Stimulated activated CD8-positive, alpha-beta memory T cell treated with anti-CD3 and anti-CD28 coated beads, Interleukin-4, amount 100 ng/mL, for 4 hours (primary cell): ENCODE measurements at places on chromosomes 16 and 17.

DNA sequence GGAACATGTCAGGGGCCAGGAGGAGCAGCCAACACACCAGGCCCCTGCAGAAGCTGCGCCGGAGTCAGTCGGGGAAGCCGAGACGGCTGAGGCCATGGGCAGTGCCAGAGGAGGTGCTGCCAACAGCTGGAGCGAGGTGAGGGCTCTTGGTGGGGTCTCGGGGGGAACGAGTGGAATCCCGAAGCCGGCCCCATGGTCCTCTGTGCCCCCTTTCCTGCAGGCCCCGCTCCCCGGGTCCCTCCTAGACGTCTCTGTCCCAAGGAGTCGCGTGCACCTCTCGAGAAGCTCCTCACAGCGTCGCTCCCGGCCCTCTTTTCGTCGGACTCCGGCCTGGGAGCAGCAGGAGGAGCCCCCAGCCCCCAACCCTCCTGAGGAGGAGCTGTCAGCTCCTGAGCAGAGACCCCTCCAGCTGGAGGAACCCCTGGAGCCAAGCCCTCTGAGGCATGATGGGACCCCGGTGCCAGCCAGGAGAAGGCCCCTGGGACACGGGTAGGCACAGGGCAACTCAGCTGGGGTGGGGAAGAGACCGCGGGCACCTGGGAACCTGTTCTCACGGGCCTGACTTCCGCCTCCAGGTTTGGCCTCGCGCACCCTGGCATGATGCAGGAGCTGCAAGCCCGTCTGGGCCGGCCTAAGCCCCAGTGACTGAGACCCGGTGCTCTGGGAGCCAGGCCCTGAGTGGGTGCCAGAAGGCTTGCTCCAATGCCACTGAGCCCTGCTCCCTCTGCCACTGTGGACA is 3.6 kb downstream of the APOBR start:
- no peak for DNase-seq

GRCh38 chr17:37142294-37142896 is 193.6 kb downstream of the AATF start:
- no peak for DNase-seq

DNA sequence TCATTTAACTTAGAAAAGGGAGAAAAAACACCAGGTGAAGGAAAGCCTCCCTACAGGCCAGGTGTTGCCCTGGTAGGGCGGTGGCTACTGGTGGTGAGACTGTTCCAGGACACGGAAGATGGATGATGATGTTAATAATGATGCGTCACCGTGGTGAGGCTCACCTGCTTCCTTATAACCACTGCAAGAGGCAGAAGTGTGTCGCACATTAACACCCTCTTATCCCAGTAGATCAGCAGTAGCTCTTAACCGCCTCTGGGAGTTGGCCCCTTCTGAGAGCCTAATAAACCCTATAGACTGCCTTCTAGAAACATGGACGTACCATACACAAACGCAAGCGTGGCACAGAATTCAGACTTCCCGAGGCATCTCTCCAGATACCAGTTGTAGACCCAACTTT is 7.8 kb downstream of the BFAR start:
- no peak for DNase-seq

- no peak for DNase-seq
These were observed 28.9 kb upstream of the MAP3K14 start for GRCh38 chr17:45345554-45346215.

DNA sequence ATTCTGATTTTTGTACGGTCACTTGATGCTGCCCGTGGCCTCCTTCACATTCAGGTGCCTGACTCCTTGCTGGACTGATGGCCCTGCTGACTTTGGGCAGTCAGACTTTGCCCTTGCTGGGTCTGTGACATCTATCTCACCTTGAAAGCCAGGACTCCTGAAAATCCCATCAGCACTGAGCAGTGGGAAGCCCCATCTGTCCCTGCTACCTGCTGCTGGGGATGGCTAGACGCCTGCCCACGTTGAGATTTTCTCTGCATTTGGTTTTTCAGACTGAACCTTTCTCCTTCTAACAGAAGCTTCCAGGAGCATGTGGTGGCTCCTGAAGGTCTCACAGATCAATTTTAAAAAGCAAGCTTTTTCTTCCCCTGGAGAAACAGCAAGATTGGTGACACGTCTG is 10.2 kb upstream of the ZNF18 start:
- DNase-seq: no peak

DNA sequence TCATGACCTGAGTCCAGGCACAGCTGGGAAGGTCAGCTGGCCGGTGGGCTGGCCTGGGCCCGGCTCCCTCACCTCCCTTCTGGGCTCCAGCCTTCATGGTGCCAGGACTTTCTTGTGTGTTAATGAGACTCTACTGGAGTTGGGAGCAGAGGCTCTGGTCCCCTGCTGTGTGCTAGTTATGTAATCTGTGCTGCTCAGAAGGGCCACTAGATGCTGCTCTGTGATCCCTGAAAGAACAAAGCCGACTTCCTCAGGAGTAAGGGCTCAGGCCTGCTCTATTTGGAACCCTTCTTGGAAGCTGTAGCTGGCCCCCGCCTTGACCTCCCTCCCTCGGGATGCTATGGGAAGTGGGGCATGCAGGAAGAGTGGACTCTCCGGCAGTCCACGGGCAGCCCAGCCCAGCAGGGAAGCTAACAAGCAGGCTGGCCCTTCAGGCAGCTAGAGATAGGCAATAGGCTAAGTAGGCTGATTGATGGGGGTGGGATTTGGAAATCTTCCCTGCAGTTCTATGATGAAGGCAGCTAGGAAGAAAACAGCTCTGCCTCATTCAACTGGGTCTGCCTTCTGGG is 3.3 kb upstream of the CDK5R1 start:
- no peak for DNase-seq

DNA sequence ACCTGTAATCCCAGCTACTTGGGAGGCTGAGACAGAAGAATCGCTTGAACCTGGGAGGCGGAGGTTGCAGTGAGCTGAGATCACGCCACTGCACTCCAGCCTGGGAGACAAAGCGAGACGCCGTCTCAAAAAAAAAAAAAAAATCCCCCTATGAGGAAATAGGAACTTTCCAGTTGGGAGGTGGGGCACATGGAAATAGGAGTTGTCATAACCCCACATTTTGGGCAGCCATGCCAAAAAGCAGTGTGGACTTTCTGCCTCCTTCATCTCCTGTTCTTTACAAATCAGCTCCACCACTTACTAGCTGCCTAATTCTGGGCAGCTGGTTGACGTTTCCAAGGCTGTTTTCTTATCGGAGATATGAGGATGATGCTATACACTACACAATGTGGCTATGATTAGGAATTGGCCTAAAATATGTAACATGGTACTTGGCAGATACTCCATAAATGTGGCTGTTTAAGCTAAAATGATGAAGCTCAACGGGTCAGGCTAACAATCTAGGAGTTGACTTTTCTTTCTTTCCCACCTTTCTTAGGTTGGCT is 21.5 kb upstream of the CCL5 start:
- DNase-seq: no peak

GRCh38 chr16:9441012-9441411 is 349.6 kb downstream of the HAPSTR1 start:
- no peak for DNase-seq

- DNase-seq: no peak
These were observed 52.5 kb downstream of the CNOT1 start for GRCh38 chr16:58577141-58577540.

GRCh38 chr17:7174603-7175326 is 4.4 kb downstream of the ASGR1 start:
- no peak for DNase-seq

GRCh38 chr17:73991260-73991659 is 212.2 kb upstream of the RPL38 start:
- DNase-seq: no peak

DNA sequence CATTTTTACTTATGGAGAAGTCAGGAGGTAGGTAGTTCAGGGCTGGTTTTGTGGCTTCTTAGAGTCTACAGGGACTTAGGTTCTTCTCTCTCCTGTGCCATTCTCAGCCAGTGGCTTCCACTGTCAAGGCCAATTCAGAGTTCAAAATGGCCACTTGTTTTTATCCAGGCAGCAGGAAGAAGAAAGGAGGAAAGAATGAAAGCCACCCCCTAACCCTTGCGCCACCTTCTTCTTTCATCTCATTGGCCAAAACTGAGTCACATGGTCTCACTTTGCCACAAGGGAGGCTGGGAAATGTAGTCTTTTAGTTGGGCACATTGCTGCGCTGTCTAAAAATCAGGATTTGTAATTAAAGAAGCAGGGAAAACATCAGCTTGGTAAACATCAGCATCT is 60.8 kb upstream of the MED9 start:
- DNase-seq: no peak

GRCh38 chr17:59425085-59425931 is 93.9 kb downstream of the YPEL2 start:
- DNase-seq: no peak

- no peak for DNase-seq
These were observed 23.5 kb downstream of the COX10 start for GRCh38 chr17:14092808-14093207.

- DNase-seq: no peak
These were observed 318.7 kb downstream of the CPPED1 start for GRCh38 chr16:12484972-12485371.

DNA sequence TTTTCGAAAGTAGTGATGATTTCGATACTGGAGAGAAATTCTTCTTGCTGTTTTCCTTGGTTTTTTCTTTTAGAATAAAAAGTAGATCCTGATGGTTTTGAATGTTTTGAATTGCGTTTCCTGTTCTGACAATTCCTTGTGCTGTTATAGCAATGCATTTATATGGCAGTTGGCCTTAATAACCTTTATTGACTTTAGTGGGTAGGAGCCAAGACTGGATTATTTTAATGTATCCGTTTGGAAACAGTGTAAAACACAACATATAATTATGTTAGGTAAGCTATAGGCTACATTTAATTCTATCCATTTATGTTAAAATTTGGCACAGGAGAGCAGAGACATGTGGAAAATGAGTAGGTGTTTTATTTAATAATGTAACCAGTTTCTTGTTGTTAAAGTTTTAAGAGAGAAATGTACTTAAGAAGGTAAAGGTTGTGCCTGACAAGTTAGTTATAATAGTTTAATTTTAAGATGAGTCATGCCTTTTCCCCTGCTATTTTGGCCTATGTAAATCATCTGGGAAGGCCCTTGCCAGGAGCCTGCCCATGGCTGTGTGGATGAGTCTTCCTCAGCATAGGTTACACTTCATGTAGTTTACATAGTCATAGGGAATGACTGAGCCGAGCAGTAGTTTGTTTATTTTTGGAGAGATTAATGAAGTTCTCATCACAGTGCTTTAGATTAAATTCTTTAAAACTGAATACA is 189.9 kb downstream of the FTO start:
- DNase-seq: no peak

- no peak for DNase-seq
These were observed 41.3 kb downstream of the GAS7 start for GRCh38 chr17:10156948-10157607.

GRCh38 chr16:10883004-10883403 is 6.0 kb downstream of the CIITA start:
- DNase-seq: no peak

DNA sequence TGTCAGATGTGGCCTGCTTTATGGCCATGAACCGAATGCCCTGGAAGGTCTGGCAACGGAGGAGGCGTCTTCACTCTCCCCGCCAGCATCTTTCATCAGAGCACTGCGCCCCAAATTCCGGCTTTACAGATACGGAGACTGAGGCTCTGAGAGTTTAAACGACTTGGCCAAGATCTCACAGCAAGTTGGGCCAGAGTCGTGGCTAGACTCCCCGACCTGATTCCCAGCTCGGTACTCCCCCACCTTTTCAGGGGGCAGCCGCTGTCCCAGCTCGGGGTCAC is 1.7 kb downstream of the NGFR start:
- DNase-seq: no peak

DNA sequence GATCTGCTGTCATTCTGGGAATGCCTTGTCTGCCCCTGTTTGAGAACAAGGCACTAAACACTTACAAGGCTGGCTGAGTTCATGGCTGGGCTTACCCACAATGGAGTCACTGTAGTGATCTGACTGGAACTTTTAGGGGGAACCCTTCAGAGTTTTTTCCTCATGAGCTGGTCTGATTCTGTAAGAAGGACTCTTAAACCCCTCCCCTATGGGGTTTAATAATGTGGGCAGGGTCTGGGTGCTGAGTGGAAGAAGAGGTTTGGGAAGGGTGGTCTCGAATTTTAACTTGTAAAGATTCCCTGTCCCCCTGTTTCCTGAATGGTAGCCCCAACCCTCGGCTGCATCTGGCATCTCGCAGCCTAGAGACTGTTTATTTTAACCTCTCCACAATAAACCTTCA is 30.6 kb downstream of the OSBPL7 start:
- no peak for DNase-seq

- DNase-seq: no peak
These were observed 23.3 kb upstream of the CCL1 start for GRCh38 chr17:34386343-34386696.

DNA sequence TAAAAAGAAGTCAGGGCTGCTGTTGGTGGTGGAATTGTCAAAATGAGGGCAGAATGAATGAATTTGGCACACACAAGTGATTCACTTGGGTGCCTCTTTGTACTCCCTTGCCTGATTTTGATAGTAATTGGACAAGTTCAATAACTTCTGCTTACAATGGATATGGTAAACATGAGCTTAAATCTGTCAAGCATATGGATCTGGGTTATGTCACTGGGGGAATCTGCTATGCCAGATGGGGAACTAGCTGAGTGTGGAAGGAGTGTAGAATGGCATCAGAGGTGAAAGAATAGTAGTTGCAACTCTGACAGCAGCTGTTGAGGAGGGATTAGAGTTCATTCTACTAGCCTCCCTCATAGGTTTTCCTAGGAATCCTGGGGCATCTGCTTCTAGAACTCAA is 724.2 kb upstream of the CDH8 start:
- DNase-seq: no peak

- no peak for DNase-seq
These were observed 268.8 kb upstream of the RPL38 start for GRCh38 chr17:73934696-73935095.
